ENCODE measurements at places on chromosomes 4 and X.

DNA sequence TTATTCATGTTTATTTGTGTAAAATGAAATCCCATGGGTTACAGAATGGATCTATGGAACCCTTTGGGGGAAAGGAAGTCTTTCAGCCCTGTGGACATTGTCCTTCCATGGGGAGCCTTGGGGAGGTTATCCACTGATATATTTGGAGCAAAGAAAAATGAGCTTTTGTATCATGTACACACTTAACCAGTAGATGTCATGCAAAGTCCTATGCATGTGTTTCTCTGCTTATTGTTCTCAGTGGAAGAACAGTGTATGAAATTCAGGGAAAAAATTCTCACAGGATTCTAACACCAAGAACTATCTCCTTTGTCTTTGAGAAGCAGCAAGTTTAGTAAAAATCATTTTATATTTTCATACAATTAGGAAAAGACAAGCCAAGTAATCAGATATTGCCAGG lies 105.3 kb downstream of the DTHD1 start:
- no peak for DNase-seq

- DNase-seq: no peak
Measured at GRCh38 chr4:12881945-12882584, 602.1 kb downstream of the RAB28 start.

DNA sequence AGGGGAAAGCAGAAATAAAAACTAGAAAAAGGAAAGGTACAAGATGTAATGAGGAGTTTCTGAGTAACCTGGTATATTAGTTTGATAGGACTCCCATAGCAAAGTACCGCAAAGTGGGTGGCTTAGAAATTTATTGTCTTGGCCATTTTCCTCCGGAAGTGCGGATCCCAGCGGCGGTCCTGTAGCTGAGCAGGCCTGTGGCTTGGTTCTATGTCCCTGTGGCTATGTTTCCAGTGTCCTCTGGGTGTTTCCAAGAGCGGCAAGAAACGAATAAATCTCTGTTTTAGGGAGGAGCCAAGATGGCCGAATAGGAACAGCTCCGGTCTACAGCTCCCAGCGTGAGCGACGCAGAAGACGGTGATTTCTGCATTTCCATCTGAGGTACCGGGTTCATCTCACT lies 44.0 kb upstream of the LDB2 start:
- DNase-seq: no peak

DNA sequence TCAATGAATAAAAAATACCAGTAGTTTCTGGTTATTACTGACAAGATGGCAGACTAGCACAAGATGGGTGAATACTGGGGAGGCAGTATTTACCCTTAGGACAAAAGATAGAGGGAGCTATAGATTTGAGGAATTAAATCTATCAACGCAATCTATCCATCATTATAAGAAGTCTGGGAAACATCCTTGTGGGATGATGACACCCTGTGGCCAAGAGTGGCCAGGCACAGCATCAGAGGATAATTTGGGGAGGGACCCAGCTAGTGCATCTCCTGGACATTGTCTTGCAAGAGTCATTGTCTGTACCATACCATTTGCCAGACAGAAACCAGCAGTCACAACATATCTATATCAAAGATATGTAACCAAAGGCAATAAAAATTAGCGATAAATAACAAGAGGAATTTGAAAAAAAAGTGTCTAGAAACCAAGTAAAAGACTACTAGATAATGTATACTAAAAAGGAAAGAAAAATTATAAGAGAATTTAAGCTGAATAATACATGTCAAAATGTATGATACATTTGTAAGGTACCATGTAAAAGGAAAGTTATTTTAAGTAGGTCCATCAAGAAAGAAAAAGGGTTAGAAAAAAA lies 22.9 kb downstream of the KCTD8 start:
- peak; percentile 18 for DNase-seq

GRCh38 chrX:150157291-150157690 lies 205.8 kb upstream of the MAMLD1 start:
- DNase-seq: no peak

DNA sequence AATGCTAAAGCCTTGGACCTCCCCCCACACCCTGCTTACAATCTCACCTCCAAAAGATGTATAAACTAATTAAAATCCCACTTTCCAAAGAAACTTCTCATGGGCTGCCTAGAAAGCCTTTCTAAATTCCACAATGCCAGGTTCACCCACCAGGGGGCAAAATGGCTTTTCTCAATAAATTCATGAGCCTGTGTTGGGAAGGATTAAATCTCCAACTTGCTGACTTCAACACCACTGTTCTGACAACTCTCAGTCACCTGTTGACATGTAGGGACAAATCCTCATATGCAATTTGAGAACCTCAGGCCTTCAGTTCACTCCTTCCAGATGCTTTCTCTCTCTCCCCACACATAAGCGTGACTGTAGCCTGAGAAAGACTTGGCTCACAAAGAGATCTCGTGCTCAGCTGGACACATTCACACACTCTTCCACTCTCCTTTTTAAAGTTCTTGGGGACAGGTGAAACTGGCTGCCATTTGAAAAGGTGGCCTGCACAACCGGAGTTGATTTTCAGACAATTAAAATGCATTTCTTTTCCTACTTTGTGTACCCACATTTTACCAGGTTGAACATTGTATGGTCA lies 88.6 kb upstream of the PRPS2 start:
- no peak for DNase-seq

GRCh38 chrX:10722851-10723250 lies 102.5 kb upstream of the MID1 start:
- peak; percentile 0 for DNase-seq

DNA sequence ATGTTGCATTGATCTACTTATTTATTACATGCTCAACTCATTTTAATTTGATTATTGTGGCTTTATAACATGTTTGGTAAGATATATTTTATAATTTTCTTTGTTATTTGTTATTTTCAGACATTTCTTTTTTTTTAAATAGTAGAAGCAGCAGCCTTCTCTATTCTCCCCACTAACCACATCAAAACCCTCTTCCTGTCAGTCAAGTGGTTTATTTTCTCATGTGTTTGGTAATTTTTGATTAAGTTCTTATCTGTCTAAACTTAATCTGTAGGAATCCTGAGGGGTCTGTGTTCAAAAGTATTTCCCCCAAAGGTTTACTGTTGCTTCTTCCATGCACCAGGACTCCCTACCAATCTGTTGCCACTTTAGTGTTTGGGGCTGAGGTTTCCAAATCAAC lies 131.9 kb downstream of the SCLT1 start:
- no peak for DNase-seq

DNA sequence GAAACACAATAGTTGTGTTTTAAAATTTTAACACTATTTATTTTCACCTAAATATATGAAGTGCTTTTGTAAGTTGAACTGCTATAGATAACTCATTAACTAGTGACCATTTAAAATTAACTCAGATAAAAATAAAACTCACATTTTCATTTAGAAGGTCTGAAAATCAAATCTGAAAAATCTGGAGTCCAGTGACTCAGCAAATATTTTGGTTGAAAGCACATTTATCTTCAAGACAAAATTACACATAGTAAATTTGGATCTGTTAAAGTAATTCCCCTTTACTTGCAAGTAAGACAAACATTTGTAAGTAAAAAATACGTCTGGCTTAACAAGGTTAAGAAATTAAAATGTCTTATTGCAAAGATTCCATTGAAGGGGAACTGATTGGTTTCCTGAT lies 589.1 kb downstream of the TRIML1 start:
- DNase-seq: no peak

- no peak for DNase-seq
Measured at GRCh38 chrX:16786791-16787735, 797 bp downstream of the TXLNG start.

- DNase-seq: no peak
Measured at GRCh38 chr4:154618708-154619315, 6.4 kb upstream of the FGG start.

DNA sequence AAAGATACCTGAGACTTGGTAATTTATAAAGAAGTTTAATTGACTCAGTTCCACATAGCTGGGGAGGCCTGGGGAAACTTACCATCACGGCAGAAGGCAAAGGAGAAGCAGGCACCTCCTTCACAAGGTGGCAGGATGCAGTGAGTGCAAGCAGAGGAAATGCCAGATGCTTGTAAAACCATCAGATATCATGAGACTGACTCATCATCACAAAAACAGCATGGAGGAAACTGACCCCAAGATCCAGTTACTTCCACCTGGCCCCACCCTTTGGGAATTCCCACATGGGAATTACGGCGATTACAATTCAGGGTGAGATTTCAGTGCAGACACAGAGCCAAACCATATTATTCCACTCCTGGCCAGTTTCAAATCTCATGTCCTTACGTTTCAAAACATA lies 514.7 kb upstream of the SPANXN1 start:
- no peak for DNase-seq
